ENCODE measurements at places on chromosomes 12 and 14. TPM values are rescaled to one million over a fixed set of nuclear protein-coding genes. Genes with fewer than 3 reads are reported as not detected.

GRCh38 chr12:51683763-51684357 is 92.8 kb downstream of the SCN8A start:
- no peak overlapping the region for H3K27ac ChIP-seq
- H3K27me3 ChIP-seq = peaks cover 25% of the 10 kb centered on the region
- no peak for DNase-seq

- H3K36me3 ChIP-seq = no peaks in the 10 kb centered on the region
- DNase-seq = no peak
- no peak overlapping the region for H3K27ac ChIP-seq
- peaks cover 6% of the 10 kb centered on the region for H3K4me1 ChIP-seq
Measured at GRCh38 chr12:110849748-110850403, 3.1 kb downstream of the CCDC63 start.

- H3K4me3 ChIP-seq = no peak overlapping the region
- H3K27ac ChIP-seq = no peak overlapping the region
- peaks cover 11% of the 10 kb centered on the region for H3K4me1 ChIP-seq
- H3K27me3 ChIP-seq = no peaks in the 10 kb centered on the region
Measured at GRCh38 chr12:50411051-50411660, 10.5 kb downstream of the LARP4 start.

DNA sequence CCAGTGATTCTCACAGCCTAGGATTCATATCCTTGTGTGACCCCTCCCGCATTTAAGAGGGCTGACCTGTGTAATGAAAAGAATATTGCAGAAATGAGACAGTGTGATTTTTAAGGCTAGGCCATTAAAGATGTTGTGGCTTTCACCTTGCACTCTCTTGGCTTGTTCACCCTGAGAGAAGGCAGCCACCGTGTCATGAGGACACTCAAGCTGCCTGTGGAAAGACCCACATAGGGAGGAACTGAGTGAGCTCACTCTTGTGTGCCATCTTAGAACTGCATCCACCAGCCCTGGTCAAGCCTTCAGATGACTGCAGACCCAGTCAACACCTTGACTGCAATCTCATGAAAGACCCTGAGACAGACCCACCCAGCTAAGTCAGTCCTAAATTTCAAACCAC is 46.3 kb upstream of the TMPO start:
- H3K4me3 ChIP-seq = no peak overlapping the region
- H3K27ac ChIP-seq = no peak overlapping the region
- DNase-seq = no peak
- H3K4me1 ChIP-seq = peaks cover 2% of the 10 kb centered on the region
- no peaks in the 10 kb centered on the region for H3K36me3 ChIP-seq
- peaks cover 17% of the 10 kb centered on the region for H3K27me3 ChIP-seq

DNA sequence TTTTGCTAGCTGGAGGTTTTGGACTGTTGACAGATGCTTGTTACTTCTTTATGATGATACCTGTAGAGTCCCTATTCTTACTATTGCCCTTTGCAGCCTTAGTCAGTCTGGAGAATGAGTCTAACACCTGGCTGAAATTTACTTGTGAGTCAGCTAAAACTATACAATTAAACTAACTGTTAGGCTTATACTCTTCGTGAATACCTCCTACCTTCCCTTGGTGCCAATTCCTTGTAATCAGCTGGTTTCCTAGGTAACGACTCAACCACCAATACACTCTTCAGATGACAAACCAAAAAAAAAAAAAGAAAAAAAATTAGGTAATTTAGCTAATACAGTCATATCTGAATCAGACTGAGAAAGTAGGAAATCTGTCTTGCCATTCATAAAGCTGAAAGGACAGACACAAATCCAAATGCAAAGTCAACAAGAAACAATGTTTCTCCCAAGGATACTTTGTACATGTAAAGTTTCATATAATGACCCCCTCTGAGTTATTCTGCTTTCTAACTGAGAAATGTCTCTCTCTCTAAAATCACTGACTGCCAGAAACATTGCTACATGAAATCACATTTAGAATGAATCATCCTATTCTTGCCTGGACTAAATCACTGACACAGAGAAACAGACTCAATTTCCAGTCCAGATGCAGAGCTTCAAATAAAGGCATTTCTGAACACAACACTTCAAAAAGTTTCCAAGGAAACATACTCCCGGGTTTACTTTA is 56.5 kb upstream of the CDKL1 start:
- H3K36me3 ChIP-seq = peaks cover 48% of the 10 kb centered on the region
- H3K27ac ChIP-seq = no peak overlapping the region
- no peaks in the 10 kb centered on the region for H3K4me1 ChIP-seq
- H3K4me3 ChIP-seq = no peak overlapping the region
- DNase-seq = no peak
- H3K27me3 ChIP-seq = no peaks in the 10 kb centered on the region

GRCh38 chr14:92207012-92207927 is 85.5 kb downstream of the CPSF2 start:
- H3K4me3 ChIP-seq = no peak overlapping the region
- H3K27ac ChIP-seq = no peak overlapping the region
- H3K27me3 ChIP-seq = peaks cover 7% of the 10 kb centered on the region
- H3K4me1 ChIP-seq = no peaks in the 10 kb centered on the region
- no peak for DNase-seq
- H3K36me3 ChIP-seq = no peaks in the 10 kb centered on the region

DNA sequence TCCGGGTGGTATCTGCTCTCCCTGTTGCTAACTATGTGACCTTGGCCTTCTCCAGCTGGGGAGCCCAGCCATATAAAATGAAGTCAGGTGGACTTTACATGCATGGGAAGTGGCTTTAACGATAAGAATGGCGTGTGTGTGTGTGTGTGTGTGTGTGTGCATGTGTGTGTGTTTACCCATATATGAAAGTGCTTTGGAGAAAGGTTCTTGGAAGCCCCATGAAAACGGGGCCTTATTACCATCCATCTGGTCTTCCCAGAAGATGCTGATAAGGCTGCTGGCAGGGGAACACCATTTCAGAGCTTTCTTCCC is 94.8 kb downstream of the LRRC74A start:
- DNase-seq = no peak
- no peak overlapping the region for H3K4me3 ChIP-seq
- H3K4me1 ChIP-seq = peaks cover 41% of the 10 kb centered on the region
- no peaks in the 10 kb centered on the region for H3K36me3 ChIP-seq
- H3K27ac ChIP-seq = peak overlapping the region; percentile 29
- H3K27me3 ChIP-seq = no peaks in the 10 kb centered on the region

DNA sequence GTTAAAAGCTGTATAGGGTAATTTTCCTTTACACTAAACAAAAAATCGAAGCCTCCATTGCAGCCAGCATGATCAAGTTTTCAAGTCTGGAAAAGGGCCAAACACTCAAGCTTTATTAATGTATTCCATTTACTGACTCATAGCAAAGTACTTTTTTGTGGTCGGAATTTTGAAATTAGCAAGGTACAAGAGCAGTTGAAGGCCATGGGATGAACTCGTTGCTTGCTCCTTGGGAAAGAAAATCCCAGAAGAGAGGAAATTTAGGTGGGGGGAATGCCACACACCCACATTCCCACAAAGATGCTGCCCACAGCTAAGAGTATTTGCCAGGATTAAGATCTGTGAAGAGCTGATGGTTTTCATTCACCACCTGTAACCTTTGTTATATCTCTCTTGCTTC is 333.7 kb downstream of the EGLN3 start:
- H3K4me3 ChIP-seq = no peak overlapping the region
- no peak for DNase-seq
- no peaks in the 10 kb centered on the region for H3K4me1 ChIP-seq
- no peaks in the 10 kb centered on the region for H3K36me3 ChIP-seq
- no peak overlapping the region for H3K27ac ChIP-seq

- no peak overlapping the region for H3K27ac ChIP-seq
Measured at GRCh38 chr14:95597784-95598211, 62.9 kb downstream of the GLRX5 start.

DNA sequence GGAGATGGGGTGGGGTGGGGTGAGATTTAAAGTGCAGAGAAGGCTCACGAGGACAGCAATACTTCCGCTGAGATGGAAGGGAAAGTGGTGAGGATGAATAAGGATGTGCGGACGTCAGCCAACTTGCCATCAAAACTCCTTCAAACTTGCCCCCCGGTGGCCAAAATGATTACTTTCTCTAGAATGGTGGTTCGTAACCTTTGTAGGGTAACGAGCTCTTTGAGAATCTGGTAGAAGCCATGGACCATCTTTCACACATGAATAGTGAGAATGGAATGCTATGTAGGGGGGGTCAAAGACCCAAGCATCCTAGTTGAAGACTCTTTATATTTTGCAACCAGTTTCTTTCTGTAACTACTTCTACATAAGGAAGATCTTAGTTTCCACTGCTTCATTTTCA is 245.9 kb upstream of the DDHD1 start:
- no peak overlapping the region for H3K27ac ChIP-seq
- peaks cover 2% of the 10 kb centered on the region for H3K36me3 ChIP-seq
- no peaks in the 10 kb centered on the region for H3K27me3 ChIP-seq
- DNase-seq = no peak
- no peak overlapping the region for H3K4me3 ChIP-seq

DNA sequence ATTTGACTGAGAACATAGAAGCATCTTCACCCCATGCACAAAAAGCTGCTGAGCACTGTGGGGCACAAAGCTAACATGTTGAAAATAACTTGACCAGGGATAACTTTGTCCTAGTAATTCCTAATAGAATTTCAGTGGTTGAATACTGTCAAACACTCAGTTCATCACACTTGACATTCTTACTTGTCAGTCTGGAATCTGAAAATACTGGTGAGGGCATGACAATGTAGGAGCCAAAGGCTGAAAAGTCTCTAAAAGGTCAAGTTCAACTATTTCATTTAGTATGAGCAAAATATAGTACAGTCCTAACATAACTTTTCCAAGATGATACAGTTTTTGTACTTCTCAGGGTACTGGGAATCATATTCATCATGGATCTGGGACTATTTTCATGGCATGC is 504.4 kb upstream of the LMO3 start:
- H3K27me3 ChIP-seq = no peaks in the 10 kb centered on the region
- H3K27ac ChIP-seq = no peak overlapping the region
- no peaks in the 10 kb centered on the region for H3K36me3 ChIP-seq
- H3K4me1 ChIP-seq = no peaks in the 10 kb centered on the region

GRCh38 chr14:32453857-32454810 is 125.0 kb downstream of the AKAP6 start:
- H3K4me1 ChIP-seq = no peaks in the 10 kb centered on the region
- no peak overlapping the region for H3K4me3 ChIP-seq
- peak; percentile 17 for DNase-seq
- H3K27me3 ChIP-seq = no peaks in the 10 kb centered on the region
- no peaks in the 10 kb centered on the region for H3K36me3 ChIP-seq

DNA sequence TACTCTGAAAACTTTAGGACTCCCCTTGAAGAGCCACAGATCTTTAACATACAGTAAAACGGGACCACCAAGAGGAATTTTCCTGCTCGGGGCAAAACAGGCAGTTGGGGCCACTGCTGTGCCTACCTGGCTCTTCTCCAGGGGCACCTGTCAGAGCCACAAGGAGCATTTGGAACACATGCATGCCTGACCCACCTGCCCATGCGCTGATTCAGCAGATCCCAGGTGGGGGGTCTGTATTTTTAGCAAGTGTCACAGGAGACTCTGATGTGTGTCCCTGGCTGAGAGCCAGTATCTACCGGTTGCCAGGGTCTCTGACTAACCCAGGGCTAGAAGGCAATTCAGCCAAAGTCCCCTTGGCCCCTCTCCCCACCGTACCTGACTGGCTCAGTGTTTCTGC is 6.5 kb downstream of the CTDSP2 start:
- H3K36me3 ChIP-seq = peaks cover 6% of the 10 kb centered on the region
- H3K4me1 ChIP-seq = peaks cover 80% of the 10 kb centered on the region
- H3K27me3 ChIP-seq = no peaks in the 10 kb centered on the region
- H3K4me3 ChIP-seq = no peak overlapping the region
- DNase-seq = no peak

- H3K4me1 ChIP-seq = peaks cover 13% of the 10 kb centered on the region
- peaks cover 10% of the 10 kb centered on the region for H3K36me3 ChIP-seq
- H3K27ac ChIP-seq = peak overlapping the region; percentile 9
- no peaks in the 10 kb centered on the region for H3K27me3 ChIP-seq
- no peak for DNase-seq
Measured at GRCh38 chr12:111581434-111582132, 17.5 kb downstream of the ATXN2 start.

DNA sequence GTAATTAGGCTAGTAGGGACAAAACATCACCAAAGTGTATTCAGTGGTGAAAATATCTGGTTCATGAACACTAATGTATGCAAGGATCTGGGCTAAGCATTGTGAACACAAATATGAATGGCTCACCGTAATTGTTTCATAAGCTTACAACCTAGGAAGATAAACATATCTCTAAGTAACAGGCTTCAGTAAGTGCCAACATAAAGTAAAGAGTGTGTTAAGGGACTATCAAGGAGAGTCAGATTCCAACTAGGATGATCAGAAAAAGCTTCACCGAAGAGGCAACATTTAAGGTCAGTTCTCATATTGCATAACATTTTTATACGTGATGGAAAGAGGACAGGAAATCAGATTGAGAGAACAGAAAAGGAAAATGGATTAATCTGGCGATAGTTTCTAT is 29.4 kb downstream of the ABCC9 start:
- no peaks in the 10 kb centered on the region for H3K27me3 ChIP-seq
- DNase-seq = no peak
- H3K4me3 ChIP-seq = no peak overlapping the region
- H3K27ac ChIP-seq = no peak overlapping the region
- H3K4me1 ChIP-seq = no peaks in the 10 kb centered on the region

GRCh38 chr12:49987625-49988303 is 15.0 kb downstream of the AQP6 start:
- no peaks in the 10 kb centered on the region for H3K27me3 ChIP-seq
- peaks cover 54% of the 10 kb centered on the region for H3K36me3 ChIP-seq
- H3K4me3 ChIP-seq = no peak overlapping the region
- H3K27ac ChIP-seq = peak overlapping the region; percentile 36
- no peak for DNase-seq

- no peak for DNase-seq
- no peaks in the 10 kb centered on the region for H3K27me3 ChIP-seq
- H3K4me3 ChIP-seq = no peak overlapping the region
- H3K36me3 ChIP-seq = no peaks in the 10 kb centered on the region
- no peaks in the 10 kb centered on the region for H3K4me1 ChIP-seq
Measured at GRCh38 chr12:12128670-12129069, 57.9 kb downstream of the BCL2L14 start.

The REP15 gene
- total RNA-seq = 0.77 TPM

The CLEC4C gene
- not detected for total RNA-seq

The SYNE3 gene
- total RNA-seq = 45.2 TPM

Measured in activated CD4-positive, alpha-beta T cell treated with anti-CD3 and anti-CD28 coated beads, Interleukin-2, amount 10 ng/mL, durations not matched to agents 24 days and 14 days (primary cell).